ENCODE measurements at places on chromosomes 16 and 17.

DNA sequence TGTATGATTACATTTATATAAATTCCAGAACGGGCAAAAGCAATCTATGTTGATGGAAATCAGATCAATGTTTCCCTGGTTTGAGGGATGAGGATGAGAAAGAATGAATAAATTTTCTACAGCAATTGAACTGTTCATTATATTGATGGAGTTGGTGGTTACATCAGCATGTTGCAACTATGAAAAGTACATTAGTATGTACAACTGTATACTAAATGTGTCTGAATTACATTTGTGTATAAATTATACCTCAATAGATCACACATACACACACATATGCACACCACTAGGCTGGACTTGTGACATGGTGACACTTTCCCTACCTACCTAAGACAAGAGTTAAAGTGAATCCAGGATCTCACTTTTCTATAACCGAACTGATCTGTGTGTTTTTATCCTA is 608.0 kb downstream of the CDH11 start:
- DNase-seq = no peak

DNA sequence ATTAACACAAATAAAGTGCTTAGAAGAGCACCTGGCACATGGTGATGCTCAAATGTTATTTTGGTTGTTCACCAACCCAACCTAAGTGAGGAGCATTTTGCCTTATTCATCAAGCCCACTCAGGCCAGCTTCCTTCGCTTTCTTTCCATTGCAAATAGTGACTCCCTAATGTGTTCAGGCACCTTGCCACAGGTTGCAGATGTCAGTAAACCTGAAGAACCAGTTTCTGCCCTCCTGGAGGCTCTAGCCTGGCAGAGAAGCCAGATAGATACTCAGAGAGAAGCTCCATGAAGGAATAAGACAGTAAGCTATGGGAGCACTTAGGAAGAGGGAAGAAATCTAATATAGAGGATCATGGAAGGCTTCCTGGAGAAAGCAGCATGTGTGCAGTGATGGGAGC is 23.9 kb downstream of the GPR139 start:
- no peak for DNase-seq

GRCh38 chr17:48589831-48590606 is at the start of gene HOXB3:
HOXB3 (minus strand) TSS chr17:48590241; CDS start chr17:48552474, 37,767 bp downstream.
- DNase-seq = no peak

GRCh38 chr17:76421044-76421407 is 31.9 kb downstream of the UBE2O start:
- DNase-seq = no peak

GRCh38 chr17:55624772-55625433 is 97.8 kb downstream of the TMEM100 start:
- DNase-seq = no peak

Measured in CD4-positive, alpha-beta T cell treated with Interleukin-21 for 1 hour (primary cell).